Thoracic aorta endothelial cell (primary cell): ENCODE measurements at places on chromosomes 6 and 20. TPM values are rescaled to one million over a fixed set of nuclear protein-coding genes. Genes with fewer than 3 reads are reported as not detected.

PABPC1L gene
- total RNA-seq, result 3.9 and 4.5 TPM in 2 replicates

LY6G5C gene
- total RNA-seq, result 1.3 and 1.6 TPM in 2 replicates

BCLAF1 gene
- 220 and 268 TPM in 2 replicates for total RNA-seq

CDYL gene
- total RNA-seq, result 32.4 and 39.1 TPM in 2 replicates

EYS gene
- total RNA-seq, result not detected in 2 replicates

ABCC10 gene
- 21.7 and 22.8 TPM in 2 replicates for total RNA-seq

ZCCHC3 gene
- 14.9 and 15.3 TPM in 2 replicates for total RNA-seq

ARFGEF3 gene
- 10.6 and 16.2 TPM in 2 replicates for total RNA-seq

GABRR1 gene
- not detected in 2 replicates for total RNA-seq

FGD2 gene
- not detected in 2 replicates for total RNA-seq

LINC00237 gene
- total RNA-seq, result not detected in 2 replicates

FAM83C gene
- total RNA-seq, result not detected in 2 replicates

HLA-DQB1 gene
- total RNA-seq, result not detected in 2 replicates

CCDC170 gene
- under 0.01 and 0.14 TPM in 2 replicates for total RNA-seq

LY6G6F gene
- not detected in 2 replicates for total RNA-seq

HSPA1B gene
- total RNA-seq, result 26.1 and 97.3 TPM in 2 replicates

SPATS1 gene
- not detected in 2 replicates for total RNA-seq

PACRG gene
- not detected in 2 replicates for total RNA-seq

PTCRA gene
- not detected in 2 replicates for total RNA-seq
